ENCODE measurements at places on chromosomes 1 and 21.
A peak's percentile ranks its signal among the peaks of the same experiment; 100 is the strongest.

DNA sequence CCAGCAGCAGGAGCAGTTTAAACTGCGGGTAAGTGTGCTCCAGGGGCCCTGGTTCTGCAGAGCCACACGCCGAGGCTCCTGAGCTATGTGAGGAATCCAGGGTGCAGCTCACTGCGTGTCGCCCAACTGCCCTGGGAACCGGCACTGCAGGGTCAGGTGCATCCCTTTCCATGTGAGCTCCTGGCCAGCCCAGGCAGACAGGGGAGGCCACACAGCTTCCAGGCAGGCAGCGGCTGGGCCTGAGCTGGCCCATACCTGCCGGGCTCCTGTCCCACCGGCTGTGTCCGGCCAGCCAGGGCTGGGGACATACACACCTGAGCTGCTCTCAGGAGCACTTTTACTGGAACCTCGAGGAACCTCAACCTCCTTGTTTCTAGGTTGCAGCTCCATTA, 18.6 kb upstream of the COL18A1 start:
- no peak for DNase-seq

GRCh38 chr1:23798662-23799142, 1.9 kb downstream of the GALE start:
- DNase-seq, result no peak

- peak; percentile 97 for DNase-seq
Observed at GRCh38 chr1:156123356-156124196, 9.1 kb downstream of the LMNA start.

- no peak for DNase-seq
Observed at GRCh38 chr1:226945106-226945857, 5.2 kb downstream of the COQ8A start.

DNA sequence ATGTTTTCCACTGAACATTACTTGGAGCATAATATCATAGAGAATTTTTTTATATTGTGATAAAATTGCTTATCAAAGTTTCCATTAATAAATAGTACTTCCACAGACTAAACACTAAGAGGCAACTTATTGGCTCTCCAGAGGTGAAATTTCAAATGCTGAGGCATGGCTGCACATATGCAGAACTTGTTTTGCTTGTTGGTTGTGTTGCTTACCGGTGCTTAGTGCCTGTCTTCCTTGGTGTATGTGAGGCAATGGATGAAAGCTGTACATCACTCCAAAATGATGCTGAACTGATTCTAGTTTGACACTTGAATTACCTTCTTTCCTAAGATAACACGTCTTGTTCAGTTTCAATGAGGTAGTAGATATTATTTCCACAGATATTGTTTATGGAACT, 29.8 kb upstream of the GPR52 start:
- no peak for DNase-seq

DNA sequence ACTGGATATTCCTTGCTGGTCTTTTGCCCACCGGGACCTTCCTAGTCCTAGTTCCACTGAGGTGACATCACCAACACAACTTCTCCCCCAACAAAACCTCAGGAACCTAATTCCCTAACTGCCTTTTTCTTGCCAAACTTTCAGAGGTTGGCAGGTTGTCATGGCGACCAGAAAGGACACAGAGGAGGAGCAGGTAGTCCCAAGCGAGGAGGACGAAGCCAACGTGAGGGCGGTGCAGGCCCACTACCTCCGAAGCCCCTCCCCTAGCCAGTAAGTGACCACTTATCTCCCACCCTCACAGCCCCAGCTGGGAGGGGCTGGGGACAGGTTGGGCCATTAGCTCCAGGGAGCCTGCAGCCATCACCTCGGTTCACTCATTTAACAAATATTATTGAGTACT, 815 bp downstream of the STYXL2 start:
- DNase-seq, result no peak

GRCh38 chr21:15076730-15077129, 11.9 kb upstream of the NRIP1 start:
- no peak for DNase-seq

- DNase-seq, result peak; percentile 17
Observed at GRCh38 chr1:56291374-56291919, 287.9 kb downstream of the PLPP3 start.
